ENCODE measurements at places on chromosomes 5 and 9.

DNA sequence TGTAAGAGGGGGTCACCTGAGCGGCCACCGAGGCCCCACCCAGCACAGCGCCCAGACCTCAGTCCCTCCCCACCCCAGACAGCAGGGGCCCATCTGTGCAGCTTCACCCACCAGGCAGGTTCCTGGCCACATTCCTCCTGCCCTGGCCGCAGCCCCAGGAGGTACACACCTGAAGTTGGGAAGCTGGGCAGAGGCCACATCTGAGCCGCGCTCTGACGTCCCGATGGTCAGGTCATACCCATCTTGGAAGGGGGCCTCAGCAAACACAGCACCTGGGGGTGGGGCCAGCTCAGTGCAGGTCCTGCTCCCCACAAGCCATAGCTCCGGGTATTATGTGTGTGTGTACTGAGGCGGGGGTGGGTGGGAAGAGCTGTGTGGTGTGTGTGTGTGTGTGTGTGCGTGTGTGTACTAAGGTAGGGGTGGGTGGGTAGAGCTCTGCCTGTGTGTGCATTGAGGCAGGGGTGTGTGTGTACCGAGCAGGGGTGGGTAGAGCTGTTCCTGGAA, 5.6 kb downstream of the SPOUT1 start:
- no peak for DNase-seq

DNA sequence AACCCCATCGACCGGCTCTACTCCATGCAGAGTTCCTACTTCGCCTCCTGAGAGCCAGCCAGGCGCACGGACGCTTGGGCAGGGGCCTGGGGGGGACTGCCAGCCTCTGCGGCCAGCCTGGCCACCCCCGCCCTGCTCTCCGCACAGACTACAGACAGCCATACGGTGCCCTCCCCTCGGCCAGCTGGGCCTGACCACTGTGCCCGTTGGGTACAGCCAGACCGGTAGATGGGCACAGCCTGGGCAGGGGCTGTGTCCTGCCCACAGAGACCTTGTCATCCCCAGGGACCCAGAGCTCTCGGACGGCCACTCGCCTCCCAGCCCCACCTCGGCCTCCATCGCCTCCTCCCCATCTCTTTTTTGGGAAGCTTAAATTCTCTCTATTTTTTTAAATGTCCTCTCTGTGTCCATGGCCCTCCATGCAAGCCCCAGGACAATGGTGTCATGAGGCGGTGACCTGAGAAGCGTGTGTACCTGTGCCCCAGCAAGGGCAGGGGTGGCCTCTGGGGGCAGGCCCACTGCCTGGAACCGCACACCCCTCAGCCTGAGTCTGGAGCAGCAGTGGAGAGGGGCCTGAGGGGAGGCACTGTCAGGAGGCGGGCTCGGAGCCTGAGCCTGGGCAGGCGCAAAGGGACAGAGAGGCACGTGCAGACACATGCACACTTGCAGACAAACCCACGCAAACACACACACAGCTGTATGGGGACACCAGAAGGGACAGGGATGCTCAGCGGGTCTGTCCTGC, 82.8 kb downstream of the LMX1B start:
- no peak for DNase-seq

GRCh38 chr9:129649726-129650679, 8.1 kb upstream of the ASB6 start:
- no peak for DNase-seq

GRCh38 chr5:68932830-68933434, 160.9 kb upstream of the SLC30A5 start:
- DNase-seq: no peak

DNA sequence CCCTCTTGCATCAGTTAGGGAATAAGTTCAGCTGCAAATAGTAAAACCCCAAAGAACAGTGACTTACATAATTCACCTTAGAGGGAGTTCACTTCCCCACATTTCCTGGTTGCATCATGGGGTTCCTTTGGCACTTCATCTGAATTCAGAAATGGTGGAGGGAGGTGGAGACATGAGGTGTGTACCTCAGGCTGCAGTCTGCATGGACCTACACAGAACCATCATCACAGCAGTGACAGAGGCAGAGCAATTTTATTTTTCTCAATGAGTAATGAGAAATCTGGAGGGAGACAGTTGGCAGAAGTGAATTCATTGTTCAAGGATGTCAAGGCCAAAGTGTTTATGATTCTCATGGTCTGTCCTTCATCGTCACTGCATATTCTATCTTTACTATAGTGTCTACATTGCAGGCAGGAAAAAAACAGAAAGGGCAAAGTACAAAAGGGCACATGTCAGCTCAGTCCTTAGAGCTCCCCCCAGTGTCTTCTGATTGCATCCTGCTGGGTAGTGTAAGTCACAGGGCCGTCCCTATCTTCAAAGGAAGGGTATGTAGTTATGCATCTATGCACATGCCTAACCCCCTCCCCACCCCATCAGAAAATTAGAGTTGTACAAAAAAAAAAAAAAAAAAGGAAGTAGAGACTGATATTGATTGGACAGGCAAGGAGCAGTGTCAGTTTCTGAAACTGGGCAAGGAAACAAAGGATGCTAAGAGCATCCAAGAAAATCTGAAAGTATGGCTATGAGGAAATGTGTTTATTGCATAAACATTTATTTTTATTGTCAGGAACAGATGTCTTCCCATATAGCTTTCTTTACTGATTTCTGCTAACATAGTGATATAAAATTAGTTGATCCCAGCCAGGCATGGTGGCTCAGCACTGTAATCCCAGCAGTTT, 132.7 kb upstream of the APC start:
- DNase-seq: peak; percentile 22
